ENCODE measurements at places on chromosomes 12 and 14.
A peak's percentile ranks its signal among the peaks of the same experiment; 100 is the strongest.

GRCh38 chr12:89098441-89099112 is 253.7 kb downstream of the DUSP6 start:
- peak; percentile 1 for DNase-seq

- DNase-seq, result no peak
Measured at GRCh38 chr14:70812124-70812818, 3.0 kb upstream of the MAP3K9 start.

GRCh38 chr12:71546322-71546861 is 106.8 kb downstream of the LGR5 start:
- no peak for DNase-seq

GRCh38 chr14:56124327-56124726 is 6.1 kb downstream of the PELI2 start:
- DNase-seq, result no peak

DNA sequence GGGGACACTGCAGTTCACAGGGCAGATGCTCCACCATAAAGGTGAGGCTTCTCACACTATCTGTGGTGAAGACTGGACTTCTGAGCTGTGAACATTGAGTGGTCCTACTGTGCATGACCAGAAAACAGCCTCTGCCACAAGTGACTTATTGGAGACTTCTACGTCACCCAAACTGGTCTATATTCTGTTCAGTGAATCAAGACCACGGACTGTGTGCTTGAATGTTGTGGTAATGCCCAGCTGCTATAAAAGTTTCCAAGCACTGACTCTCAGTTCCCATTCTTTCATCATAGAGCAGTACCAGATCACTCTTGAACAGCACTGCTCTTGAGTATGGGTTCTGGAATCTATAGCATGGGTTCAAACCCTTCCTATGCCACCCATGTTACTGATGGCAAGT is 4.8 kb upstream of the PLEK2 start:
- DNase-seq, result no peak

DNA sequence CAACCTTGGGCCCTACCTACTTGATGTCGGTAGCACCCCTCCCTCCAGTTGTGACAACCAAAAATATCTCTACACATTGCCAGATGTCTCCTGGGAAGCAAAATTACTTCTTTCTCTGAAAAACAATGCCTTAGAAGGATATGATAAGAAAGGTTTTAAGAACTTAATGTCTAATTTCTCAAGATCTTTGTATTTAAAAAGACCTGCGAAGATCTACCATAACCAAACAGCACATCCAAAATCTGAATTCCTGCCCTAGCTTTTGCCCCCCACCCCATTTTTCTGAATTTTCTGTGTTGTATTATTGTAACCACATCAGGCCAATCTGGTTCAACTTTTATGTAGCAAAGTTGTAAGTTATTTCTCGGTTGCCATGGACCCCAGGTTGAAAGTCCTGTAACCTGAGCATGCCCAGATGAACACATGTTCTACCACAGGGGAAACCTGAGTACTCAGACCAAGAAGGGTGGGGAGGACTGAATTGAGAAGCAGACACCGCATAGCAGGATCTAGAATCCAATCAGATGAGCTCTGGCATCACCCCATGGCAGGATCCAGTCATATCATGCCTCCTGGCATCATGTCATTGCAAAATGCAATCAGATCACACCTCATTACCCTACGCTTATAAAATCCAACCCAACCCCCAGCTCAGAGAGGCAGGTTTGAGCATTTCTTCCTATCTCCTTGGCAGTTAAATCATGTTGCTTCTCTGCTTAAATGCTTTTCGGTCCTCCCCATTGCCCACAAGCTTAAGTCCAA is 8.7 kb downstream of the TMEM253 start:
- no peak for DNase-seq

DNA sequence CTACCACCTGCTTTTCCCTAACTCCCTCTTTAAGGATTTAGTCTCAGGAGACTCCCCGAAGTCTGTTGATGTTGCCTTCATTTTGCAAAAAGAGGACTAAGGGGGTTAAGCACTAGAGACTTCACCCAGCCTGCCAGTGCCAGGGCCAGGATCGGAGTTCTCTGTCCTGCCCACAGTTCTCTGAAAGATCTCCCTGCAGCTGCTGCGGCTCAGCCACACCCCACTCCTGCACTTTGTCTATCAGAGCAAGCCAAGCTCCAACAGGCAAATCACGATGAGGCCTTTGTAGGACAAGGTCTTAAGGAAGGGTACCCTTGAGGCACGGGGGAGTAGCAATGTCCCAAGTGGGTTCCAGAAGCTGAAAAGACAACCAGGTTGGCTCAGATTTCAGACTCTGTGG is 148.8 kb upstream of the EGLN3 start:
- no peak for DNase-seq

- DNase-seq, result no peak
Measured at GRCh38 chr14:54650331-54650958, 83.5 kb downstream of the SAMD4A start.

DNA sequence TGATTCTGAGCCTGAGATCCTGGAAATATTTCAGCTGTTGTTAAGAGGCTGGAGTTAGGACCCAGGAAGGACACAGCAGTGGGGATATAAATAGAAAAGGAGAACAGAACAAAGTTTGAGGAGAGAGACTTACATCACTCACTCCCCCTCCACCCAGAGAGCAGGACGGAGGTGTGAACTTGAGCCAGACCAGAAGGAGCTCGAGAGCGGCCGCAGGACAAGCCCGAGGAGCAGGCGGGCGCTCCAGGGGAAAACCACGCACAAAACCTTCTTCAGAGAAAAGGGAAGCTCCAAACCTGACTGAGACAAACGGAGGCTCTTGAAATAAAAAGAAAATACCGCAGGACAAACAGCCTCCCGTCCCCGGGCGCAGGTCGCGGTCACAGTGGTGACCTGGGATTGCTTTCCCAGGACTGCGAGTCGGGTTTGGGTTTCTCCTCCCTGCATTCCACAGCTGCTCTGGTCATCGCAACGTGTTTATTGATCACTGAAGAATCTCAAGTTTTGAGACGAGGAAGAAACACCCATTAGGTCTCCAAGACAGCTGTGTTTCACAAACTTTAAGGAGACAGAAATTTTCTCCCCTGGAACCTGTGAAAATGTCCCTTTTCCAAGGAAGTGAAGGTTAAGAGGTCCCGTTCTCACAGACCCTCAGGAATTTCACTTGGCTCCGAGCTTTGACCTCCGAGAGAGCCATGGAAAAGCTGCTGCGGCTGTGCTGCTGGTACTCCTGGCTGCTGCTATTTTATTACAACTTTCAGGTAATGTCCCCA is at the start of gene ADGRD1:
TSS of gene ADGRD1 (plus strand) at position 137 of the 773 bp plus-strand sequence. CDS start at position 696, 559 bp downstream.
- no peak for DNase-seq

DNA sequence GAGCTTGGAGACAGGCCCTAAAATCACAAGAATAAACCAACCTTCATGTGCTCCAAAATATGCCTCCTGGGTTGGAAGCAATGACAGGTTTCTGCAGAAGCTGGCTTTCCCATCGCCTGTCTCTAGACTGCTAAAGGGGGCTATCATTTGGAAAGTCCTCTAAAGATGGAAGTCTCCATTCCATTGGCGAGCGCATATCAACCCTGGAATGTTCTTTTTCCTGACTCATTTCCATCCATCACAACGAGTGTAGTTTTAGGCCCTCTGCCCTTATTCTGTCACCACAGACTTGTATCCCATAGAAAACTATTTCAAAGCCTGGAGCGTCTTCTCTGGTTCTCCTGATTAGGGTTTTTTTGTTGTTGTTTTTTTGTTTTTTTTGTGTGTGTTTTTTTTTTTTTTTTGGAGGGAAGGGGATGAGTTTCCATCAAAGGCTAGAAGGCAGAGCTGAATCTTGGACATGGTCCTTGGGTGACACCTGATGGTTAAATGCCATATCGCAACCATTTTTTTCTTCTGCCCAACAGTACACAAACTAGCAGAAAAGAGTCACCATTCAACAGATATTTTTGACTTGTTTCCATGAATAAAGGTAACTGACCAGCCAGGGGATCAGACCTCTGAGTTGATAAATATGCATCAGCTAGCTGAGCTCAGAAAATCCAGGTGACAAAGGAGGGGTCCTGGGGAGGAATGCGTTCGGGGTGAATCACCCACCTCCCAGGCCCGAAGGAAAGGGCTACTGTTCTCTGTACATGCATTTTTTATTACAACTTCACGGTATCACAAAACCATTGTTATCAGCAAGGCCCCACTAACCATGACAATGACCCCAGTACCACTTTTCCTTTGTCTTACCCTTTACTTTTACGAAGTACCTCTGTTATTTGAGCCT is 40.5 kb downstream of the KCNA5 start:
- no peak for DNase-seq

GRCh38 chr12:64673490-64674169 is 63.3 kb downstream of the RASSF3 start:
- DNase-seq, result no peak

- no peak for DNase-seq
Measured at GRCh38 chr12:122406701-122407164, 15.7 kb downstream of the CLIP1 start.

- peak; percentile 70 for DNase-seq
Measured at GRCh38 chr14:103520657-103521437, 1.8 kb downstream of the CKB start.

GRCh38 chr12:23127701-23128100 is 502.7 kb downstream of the ETNK1 start:
- DNase-seq, result no peak

GRCh38 chr12:54016051-54016450 is 7.3 kb downstream of the HOXC8 start:
- DNase-seq, result no peak

DNA sequence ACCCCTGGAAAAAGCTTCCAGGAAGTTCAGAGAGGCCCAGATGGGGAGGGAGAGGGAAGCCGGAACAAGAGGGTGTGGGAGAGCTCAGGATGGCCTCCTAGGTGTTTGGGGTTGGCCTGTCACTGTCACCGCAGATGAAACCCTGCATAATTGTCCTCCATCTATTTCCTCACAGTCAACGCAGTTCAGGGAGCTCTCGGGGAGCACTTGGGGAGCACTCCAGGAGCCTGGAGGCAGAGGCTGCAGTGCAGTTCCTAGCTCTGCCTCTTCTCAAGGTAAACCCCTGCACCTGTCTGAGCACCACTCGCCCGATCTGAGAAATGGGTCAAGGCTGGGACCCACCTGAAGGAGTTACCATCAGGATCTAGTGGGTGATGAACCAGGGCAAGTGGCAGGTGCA is 194.6 kb upstream of the LHX5 start:
- DNase-seq, result no peak

- DNase-seq, result no peak
Measured at GRCh38 chr12:125878483-125878882, 813.2 kb downstream of the AACS start.

DNA sequence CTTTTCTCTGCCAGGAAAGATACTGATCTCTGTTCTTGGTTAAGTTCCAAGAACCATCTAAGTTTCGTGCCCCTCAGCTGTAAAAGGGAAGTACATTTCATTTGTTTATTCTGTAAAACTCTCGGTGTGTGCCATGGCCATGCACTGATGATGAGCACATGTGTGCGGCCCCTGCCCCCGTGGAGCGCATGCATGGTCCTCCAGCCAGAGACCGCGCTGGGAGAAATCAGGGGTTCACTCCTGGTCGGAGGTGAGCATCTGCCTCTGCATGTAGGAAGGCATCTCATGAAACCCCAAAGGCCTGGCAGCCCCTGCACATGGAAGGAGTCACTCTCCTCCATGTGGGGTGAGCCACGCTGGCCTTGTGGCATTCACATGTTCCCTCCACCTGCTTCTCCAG is 102.5 kb upstream of the RTL1 start:
- DNase-seq, result no peak

- DNase-seq, result no peak
Measured at GRCh38 chr12:75564398-75564797, 53.0 kb upstream of the KRR1 start.

DNA sequence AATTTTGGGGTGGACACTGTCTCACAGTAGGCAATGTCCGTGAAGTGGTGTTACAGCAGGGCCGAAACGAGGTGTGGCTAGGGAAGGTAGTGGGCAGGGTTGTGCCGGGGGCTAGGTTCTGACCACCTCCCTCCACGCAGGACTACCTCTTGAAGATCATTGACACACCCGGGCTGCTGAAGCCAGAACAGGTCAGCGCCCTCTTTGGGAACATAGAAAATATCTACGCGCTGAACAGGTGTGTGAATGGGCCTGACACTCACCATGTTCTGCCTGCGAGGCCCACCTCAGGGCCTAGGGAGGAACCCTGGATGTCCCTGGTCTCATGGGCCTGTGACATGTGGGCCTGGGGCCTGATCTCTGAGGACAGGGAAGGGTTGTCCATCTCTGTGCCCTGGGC is 24.6 kb downstream of the PLEKHG3 start:
- no peak for DNase-seq

GRCh38 chr12:113838896-113839295 is 127.2 kb downstream of the RBM19 start:
- no peak for DNase-seq

DNA sequence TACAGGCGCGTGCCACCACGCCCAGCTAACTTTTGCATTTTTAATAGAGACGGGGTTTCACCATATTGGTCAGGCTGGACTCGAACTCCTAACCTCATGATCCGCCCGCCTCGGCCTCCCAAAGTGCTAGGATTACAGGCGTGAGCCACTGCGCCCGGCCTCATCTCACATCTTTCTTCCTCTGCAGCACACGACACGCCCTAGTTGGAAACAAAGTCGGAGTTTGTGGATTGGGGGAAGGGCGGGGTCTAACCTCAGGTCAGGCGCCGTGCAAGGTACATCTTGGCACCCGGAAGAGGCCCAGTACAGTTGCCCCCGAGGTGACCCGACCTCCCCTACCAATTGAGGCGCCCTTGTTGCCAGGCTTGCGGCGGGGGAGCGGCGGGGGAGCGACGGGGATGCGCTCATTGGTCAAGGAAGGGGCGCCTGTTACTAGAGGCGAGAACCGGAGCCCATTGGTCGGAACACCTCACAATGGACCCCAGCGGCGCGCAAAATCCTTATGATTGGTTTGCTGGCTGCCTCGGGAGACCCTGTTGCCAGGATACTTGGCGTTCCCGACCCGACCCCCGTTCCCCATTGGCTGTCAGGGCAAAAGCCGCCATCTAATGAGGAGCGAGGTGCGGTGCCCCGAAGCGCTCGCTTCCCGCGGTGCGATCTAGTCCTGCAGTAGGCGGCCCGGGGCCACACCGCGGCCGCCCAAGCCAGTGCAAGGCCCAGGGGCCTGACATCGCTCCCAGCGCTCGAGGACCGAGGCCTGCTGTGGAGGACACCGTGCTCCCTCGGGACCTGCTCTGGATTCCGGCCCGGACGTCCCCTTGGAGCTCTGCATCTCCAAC is at the start of gene REC8:
TSS of gene REC8 (plus strand) at position 659 of the 839 bp plus-strand sequence. CDS start 473 bp downstream, outside the sequence.
- DNase-seq, result peak; percentile 92

Data from nucleus accumbens (tissue), 56 donors.